HFFc6 (cell line): ENCODE measurements at places on chromosomes 7 and 10.

DNA sequence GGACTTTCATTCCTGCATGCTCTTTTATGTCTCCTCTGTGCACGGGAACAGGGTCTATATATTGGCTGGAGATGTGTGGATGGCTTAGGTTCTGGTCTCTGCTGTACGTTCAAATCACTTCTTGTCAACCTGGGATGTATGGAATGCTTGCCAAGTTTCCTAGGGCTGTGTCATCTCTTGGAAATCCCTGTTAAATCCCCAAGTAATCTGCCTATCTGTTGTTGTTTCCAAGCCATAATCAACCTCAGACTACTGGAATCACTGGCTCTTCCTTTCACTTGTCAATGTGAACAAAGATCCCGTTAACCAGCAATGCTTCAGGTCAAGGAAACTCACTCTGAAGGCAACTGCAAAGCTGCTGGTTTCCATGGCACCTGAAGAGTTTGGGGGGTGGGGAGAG is 93.3 kb upstream of the FAM171A1 start:
- H3K4me1 ChIP-seq = peaks cover 57% of the 10 kb centered on the region

DNA sequence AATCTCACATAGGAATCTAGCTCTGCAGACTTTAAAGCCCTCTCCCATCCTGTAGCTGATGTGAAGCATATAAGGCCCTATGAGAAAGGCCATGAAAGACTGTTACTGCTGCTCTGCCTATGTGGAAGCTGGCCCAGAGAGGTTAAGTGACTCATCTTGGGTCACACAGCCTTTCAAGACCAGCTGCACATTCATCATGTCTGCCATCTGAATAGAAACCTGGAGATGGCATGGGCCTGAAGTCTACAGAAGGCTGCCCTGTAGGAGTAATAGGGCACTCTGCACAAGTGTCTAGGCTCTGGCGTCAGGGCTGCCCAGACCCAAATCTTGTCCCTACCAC is 59.4 kb upstream of the COL13A1 start:
- H3K27me3 ChIP-seq = peaks cover 50% of the 10 kb centered on the region
- H3K36me3 ChIP-seq = no peaks in the 10 kb centered on the region
- no peaks in the 10 kb centered on the region for H3K4me1 ChIP-seq
- H3K27ac ChIP-seq = no peak overlapping the region

DNA sequence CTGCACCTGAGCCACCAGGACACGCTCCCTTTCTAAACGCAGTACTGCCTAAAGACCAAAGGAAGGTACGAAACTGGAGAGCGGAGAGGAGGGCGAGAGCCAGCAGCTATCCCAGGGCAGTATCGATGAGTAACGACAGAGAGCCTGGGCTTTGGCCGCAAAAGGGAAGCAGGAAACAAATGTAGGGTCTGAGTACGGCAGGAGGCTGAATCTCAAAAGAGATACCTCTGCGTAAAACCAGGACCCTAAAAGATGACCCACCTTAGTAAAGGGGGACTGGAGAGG is 20.4 kb downstream of the PARP12 start:
- no peak for DNase-seq
- H3K27ac ChIP-seq = no peak overlapping the region
- H3K36me3 ChIP-seq = peaks cover 14% of the 10 kb centered on the region
- no peak overlapping the region; the same call in 1 of the 2 replicates for H3K4me3 ChIP-seq
- H3K27me3 ChIP-seq = peaks cover 1% of the 10 kb centered on the region; the same call in 1 of the 2 replicates

DNA sequence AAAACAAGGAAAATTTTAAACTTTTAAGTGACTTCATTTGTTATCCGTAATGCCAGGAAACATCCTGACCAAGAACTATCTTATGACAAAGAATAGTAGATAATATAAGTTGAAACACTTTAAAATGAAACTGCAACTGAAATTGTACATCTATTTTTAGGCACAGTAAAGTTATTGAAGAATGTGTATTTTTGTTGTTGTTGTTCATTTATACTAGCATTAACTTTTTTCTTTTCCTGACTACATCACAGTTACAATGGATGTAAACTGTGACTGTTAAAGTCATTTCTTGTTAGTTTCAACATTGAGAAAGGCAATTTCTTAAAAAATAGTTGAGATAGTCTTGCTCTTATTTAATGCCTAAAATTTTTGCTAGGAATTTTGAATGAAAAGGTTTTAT is 2.6 kb downstream of the CPED1 start:
- peaks cover 51% of the 10 kb centered on the region for H3K36me3 ChIP-seq
- peak overlapping the region; percentile 88 for H3K27ac ChIP-seq
- no peak for DNase-seq
- peak overlapping the region; percentile 92 for H3K4me3 ChIP-seq
- peaks cover 2% of the 10 kb centered on the region; the same call in 1 of the 2 replicates for H3K27me3 ChIP-seq
- peaks cover 56% of the 10 kb centered on the region for H3K4me1 ChIP-seq

DNA sequence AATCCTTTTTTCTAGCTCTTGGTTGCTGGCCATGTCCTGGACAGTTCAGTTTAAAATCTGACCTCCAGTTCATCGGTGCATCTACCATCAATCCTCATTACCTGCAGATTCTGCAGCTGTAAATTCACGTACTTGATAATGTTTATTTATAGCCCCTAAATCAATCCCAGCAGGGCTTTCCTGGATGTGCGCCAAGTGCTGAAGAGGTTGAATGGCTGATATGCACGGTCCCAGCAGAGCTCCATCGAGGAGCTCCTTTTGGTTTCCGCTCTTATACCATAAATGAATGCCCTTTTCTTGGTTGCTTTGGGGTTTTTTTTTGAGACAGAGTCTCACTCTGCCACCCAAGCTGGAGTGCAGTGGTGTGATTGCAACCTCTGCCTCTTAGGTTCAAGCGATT is 91.2 kb upstream of the CCZ1B start:
- no peak overlapping the region for H3K27ac ChIP-seq
- no peaks in the 10 kb centered on the region for H3K4me1 ChIP-seq
- peaks cover 39% of the 10 kb centered on the region for H3K27me3 ChIP-seq
- no peaks in the 10 kb centered on the region; the same call in 1 of the 2 replicates for H3K36me3 ChIP-seq
- H3K4me3 ChIP-seq = no peak overlapping the region

DNA sequence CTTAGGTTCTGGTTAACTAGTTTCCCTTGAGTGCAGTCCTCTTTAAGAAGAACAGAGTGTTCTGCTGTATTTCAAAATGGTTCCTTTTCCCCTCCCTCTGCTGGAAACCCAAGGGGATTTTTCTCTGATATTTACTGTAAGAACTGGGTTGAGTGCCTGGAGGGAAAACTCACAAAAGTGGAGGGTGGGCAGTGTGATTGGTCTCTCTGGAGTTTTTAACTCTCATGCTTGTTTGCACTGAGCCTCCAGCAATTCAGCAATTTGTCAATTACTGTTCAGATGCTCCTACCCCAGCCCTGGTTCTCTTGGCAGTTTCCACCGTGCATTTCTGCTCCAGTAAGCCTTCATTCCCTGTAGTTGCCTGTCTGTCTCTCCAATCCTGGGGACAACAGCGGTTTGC is 273.4 kb upstream of the SORCS1 start:
- no peak for DNase-seq
- no peaks in the 10 kb centered on the region for H3K4me1 ChIP-seq
- H3K36me3 ChIP-seq = no peaks in the 10 kb centered on the region; the same call in 1 of the 2 replicates
- no peak overlapping the region for H3K4me3 ChIP-seq
- H3K27ac ChIP-seq = no peak overlapping the region

- peaks cover 3% of the 10 kb centered on the region; the same call in 1 of the 2 replicates for H3K27me3 ChIP-seq
- no peak overlapping the region for H3K4me3 ChIP-seq
- H3K4me1 ChIP-seq = no peaks in the 10 kb centered on the region
- DNase-seq = no peak
Measured at GRCh38 chr7:102186306-102186705, 100.4 kb upstream of the SH2B2 start.
